Central memory CD4-positive, alpha-beta T cell (primary cell): ENCODE measurements at places on chromosomes 5 and 9.

DNA sequence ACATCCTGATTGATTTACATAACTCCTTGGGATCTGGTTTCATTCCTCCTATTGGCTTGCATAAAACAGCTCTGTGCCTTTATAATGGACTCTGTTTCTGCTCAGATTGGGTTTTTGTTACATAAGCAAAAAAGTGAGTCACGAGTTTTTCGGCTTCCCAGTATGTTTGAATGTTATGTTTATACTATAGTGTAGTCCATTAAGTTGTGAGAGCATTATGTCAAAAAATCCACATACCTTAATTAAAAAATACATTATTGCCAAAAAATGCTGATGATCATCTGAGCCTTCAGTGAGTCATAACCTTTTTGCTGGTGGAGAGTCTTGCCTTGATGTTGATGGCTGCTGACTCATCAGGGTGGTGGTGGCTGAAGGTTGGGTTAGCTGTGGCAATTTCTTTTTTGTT is 144.6 kb downstream of the CCDC171 start:
- DNase-seq, result no peak

- DNase-seq, result no peak
Measured at GRCh38 chr5:505951-506525, 18.2 kb downstream of the SLC9A3 start.

- no peak for DNase-seq
Measured at GRCh38 chr9:99253772-99254431, 31.8 kb downstream of the SEC61B start.

GRCh38 chr9:81787747-81788632 is 98.6 kb upstream of the TLE1 start:
- DNase-seq, result no peak

DNA sequence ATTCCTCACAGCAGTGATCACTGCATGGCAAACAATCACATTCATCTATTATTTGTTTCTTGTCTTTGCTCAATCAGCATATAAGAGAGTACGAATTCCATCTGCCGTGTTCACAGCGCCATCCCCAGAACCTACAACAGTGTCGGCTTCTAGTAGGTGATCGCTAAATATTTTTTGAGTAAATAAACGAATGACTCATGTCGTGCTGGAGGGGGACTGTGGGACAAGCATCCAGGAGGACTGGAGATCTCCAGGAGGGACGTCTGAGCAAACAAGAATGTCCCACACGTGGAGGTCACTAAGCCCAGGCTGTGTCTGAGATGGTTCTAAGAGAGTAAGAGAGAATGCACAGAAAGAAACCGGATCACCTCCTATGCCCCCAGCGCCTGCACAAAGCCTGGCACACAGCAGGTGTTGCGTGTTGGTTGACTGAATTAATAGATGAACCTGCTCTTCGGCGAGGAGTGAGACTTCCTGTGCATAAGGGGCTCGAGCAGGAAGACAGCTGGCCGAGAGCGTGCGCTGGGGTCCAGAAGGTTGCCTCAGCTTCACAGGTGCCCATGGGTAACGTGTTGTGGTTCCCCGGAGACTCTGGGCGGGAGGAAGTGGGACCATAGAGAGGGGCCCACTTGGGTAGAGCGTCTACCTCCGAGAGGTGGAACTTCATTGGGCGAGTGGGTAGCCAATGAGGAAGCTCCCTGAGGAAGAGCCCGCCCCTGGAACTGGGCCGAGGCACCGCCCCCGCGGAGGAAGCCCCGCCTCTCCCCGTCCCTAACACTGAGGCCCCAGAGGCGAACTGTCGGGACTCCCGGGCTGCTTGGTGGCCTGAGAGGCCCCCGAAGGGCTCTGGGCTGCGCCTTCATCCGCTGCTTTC is 193.0 kb downstream of the MELK start:
- peak; percentile 90 for DNase-seq

DNA sequence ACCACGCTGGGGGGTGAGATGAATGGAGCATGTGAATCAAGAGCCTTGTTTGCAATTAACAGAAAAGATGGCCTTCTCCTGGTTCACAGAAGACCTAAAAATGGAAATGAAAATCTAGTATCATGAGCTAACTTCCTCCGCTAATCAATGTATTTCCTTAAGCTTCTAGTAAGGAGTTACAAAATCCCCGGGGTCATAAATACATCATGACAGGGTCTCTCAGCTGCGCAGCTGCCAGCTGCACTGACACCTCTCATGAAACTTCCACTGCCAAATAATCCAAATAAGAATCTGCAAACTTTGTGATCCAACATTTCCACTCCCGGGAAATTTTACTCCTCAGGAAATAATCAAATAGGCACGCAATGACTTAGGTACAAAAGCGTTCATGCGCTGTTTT is 11.9 kb downstream of the MYO10 start:
- DNase-seq, result no peak

DNA sequence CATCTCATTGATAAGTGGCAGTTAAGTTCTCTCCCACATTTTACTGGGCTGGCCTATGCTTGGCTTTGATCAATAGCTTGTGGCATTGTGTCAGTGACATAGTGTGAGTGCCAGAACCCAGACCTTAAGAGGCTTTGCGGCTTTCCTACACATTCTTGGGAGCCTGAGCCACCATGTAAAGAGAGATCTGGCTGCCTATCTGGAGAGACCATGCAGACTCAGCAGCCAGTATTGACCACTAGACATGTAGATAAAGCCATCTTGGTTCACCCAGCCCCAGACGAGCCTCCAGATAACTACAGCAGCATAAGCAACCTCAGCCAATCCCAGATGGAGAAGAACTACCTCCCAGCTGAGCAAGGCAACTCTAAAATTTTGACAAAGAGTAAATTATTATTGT is 28.6 kb downstream of the C9orf153 start:
- no peak for DNase-seq

GRCh38 chr5:83331842-83332241 is 139.7 kb upstream of the VCAN start:
- DNase-seq, result no peak

- DNase-seq, result peak; percentile 67
Measured at GRCh38 chr9:79581794-79582193, 10.0 kb downstream of the TLE4 start.

DNA sequence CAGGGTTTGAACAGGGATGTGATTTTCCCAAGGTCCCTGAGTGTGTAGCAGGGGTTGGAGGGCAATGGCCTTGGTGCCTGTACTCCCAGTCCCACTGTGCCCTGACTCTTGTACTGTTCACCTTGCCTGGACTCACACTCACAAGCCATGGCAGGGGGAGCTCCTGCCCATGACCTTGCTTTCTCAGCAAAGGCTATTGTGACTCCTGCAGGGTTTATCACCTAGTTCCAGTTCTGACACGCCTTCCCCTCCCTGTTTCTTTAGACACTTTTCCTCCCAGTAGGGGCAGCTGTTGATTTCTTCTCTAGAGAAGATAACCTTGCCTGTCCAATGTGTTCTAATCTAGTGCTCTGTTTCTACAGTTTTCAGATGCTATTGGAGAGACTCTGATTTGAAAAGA is 139.5 kb downstream of the FSTL4 start:
- no peak for DNase-seq
